ENCODE measurements at places on chromosomes 12 and 14.

DNA sequence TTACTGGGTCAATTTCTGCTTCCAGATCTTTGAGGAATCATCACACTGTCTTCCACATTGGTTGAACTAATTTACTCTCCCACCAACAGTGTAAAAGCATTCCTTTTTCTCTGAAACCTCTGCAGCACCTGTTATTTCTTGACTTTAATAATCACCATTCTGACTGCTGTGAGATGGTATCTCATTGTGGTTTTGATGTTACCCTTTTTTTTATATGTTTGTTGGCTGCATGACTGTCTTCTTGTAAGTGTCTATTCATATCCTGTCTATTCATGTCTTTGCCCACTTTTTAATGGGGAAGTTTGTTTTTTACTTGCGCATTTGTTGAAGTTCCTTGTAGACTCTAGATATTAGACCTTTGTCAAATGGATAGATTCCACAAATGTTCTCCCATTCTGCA, 324.9 kb downstream of the NAV3 start:
- no peak for DNase-seq

GRCh38 chr12:40701756-40702155, 9.5 kb downstream of the CNTN1 start:
- DNase-seq, result no peak

DNA sequence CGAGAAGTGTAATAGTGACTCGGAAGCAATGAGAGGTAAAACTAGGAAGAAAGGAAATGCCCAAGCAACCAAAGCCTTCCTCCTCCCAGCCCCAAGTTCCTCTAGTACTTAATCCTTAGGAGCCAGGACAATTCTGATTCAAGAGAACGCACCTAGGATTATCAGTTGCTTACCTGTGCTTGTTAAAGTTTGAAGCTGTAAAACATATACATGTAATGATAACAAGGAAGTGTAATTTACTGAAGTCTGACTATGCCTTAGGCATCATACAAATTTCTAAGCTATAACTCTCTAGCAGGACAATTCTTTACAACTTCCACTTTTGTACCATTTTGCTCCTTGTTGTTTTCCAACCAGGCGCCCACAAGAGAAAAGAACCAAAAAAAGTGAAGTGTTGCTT, 92.8 kb upstream of the OSBPL8 start:
- DNase-seq, result no peak

DNA sequence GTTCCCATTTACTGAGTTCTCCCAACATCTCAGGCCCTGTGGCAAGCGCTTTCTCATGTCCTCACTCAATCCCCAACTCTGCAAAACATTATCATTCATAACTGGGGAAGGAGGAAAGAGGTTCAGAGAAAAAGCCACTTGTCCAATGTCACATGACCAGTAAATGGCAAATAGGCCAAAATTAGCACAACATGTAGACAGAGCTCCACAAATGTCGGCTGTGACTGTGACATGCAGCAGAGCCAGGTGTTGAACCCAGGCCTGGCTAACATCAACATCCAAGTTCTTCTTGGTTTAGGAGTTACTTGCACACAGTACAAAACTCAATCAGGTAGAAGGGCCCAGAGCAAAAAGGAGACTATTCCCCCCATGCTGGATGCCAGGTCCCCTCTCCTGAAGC, 10.8 kb downstream of the KCTD10 start:
- peak; percentile 82 for DNase-seq

- peak; percentile 29 for DNase-seq
These were observed 16.7 kb upstream of the E2F7 start for GRCh38 chr12:77082021-77082420.

DNA sequence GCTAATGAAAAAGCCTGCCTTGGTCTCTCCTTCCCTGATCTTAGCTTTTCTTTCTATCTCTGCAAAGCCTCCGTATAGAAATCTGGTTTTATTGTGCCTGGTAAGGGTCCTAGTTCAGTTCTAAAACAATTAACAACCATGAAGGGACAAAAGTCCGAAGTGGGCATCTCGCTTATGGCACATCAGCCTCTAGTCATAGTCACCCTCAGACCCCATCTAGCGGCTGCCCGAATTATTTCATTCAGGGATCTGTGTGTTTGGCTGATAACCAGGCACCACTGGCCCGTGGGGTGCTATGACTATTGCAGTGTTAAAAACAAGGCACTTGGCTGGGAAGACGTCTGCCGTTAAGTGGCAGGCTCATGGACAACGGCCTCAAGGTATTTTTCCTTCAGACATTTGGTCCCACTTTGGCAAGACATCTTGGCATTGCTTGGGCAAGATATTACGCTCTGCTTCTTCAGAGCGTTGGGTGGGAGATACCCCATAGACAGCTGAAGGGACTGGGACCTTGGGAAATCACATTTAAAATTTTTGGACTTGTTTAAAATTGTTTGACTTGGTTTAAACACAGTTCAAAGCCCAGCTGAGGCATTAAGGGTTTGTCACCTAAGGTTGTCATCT, 87.1 kb downstream of the SINHCAF start:
- peak; percentile 89 for DNase-seq

GRCh38 chr14:74793506-74794155, 30.5 kb downstream of the YLPM1 start:
- DNase-seq, result no peak

GRCh38 chr14:61420326-61420725, 98.9 kb downstream of the PRKCH start:
- DNase-seq, result peak; percentile 89

GRCh38 chr12:129246630-129247029, 393.4 kb downstream of the GLT1D1 start:
- DNase-seq, result no peak

DNA sequence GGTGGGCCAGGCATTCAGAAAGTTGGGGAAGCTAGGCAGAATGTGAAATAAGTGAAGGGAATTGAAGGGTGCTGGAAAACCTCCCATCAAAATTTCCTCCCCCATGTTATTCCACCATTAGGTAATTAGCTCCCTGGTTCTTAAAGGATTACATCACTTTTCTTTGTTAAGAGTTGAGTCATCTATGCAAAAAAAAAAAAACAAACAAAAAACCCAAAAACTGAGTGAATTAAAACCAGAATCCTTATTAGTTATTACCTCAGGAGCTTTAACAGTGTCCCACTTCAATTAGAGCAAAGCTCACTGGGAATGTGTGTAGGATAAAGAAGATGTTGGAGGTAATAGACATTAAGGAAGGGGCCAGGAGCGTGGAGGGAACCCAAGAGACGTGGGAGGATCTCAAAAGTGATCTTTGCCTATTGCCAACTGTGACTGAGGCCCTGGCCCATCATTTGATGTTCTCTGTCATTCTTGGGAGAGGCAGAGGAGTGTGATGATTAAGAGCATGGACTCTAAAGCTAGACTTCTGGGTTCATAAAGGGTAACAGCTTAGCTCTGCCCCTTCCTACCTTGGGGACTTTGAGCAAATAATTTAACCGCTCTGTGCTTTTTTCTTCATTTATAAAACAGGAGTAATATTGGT, 364.7 kb downstream of the APAF1 start:
- no peak for DNase-seq

DNA sequence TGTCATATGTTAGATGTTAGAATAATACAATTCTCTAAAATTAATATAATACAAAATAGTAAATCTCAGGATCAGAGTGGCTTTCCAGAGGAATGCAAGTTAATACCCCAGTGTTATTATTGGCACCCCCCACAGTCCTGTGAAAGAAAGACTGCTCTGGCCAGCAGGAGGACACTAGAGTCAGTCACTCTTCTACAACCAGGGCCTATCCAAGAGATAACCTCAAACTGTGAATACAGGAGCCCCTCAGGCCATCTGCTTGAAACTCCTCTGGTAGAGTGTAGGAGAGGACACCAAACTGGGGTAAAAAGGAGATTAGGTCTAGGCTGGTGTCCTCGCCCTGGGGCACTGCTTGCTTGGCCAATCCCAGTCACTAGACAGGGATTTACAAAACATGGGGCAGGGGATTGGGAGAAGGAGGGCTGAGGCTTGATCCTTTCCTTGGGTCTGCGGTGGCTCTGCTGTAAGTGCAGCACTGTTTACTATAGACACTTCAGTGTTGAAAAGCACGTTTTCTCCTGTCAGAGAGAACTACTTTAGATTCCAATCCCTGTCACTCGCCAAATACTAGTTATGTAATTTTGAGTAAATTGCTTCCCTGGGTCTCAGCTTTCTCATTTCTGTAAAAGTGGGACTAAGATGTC, 44.5 kb upstream of the PTPRR start:
- DNase-seq, result peak; percentile 59

GRCh38 chr14:105899657-105900397, 373.4 kb downstream of the TMEM121 start:
- no peak for DNase-seq

GRCh38 chr14:80278293-80279023, 67.2 kb upstream of the DIO2 start:
- DNase-seq, result no peak

GRCh38 chr14:59631237-59631636, 54.6 kb upstream of the CCDC175 start:
- DNase-seq, result no peak

DNA sequence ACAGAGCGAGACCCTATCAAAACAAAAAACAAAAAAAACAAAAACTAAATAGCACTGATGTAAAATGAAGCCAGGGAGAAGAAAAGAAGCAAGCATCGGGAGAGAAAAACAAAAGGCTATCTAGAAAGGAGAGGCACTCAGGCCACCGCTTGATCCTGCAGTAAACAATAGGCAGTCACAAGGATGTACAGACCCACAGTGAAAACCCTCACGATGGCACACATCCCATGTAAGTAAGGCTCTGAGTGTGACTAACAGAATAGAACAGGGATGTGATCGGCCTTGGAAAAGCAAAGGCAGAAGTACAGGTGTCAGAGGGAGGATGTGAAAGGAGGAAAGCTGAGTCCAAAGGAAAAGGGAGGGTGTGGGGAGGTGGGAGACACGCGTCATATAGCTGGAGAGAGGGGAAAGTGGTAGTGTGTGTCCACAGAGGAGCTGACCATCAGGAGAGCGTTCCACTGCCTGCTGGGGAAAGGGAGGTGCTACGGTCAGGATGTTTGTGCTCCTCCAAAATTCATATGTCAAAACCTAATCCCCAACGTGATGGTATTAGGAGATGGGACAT, 31.5 kb downstream of the CAMKK2 start:
- DNase-seq, result no peak

GRCh38 chr14:37142835-37143401, 29.5 kb downstream of the SLC25A21 start:
- peak; percentile 83 for DNase-seq

GRCh38 chr14:71289536-71289935, 382.3 kb downstream of the PCNX1 start:
- peak; percentile 59 for DNase-seq

DNA sequence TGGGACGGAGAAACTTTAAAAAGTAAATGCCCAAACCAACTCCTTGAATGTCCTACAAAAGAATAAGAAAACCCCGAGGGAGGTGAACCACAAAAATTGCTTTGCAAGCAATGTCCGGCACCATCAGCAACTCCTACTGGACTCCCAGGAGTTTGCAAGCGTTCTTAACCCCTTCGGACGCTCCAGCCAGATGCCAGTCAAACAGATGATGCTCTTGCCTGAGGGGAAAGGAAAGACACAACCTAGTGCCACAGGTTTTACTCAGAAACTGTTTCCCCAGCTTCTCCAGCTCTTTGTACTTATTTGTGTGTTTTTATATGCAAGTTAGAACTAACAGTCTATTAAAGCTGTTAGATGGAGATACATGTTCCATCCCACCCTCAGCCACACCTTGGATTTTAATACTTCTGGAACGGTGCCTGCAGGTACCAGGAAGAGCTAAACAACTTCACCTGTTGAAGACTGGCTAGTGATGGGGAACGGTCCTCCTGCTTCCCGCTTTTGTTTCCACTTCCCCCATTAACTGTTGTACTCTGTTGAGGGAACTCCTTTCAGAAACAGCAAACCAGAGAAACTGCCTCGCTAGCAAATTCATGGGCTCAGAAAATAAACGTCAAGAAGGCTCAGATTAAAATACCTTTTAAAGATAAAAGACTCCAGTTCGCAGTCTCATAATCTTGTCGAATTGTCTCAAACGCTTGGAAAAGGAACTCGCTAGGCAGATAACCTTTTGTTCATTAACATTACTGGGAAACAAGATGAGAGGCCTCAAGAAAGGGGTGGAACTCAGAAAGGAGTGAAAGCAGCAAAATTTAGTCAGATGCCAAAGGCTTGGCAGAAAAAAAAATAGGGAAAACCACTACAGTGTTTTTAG, 1.1 kb upstream of the FERMT2 start:
- DNase-seq, result peak; percentile 90

GRCh38 chr12:87039536-87039935, 783.3 kb upstream of the MGAT4C start:
- DNase-seq, result no peak

- DNase-seq, result no peak
These were observed 36.5 kb upstream of the OVCH1 start for GRCh38 chr12:29533815-29534489.

- peak; percentile 92 for DNase-seq
These were observed 589.3 kb upstream of the TMEM132C start for GRCh38 chr12:127677537-127678131.

DNA sequence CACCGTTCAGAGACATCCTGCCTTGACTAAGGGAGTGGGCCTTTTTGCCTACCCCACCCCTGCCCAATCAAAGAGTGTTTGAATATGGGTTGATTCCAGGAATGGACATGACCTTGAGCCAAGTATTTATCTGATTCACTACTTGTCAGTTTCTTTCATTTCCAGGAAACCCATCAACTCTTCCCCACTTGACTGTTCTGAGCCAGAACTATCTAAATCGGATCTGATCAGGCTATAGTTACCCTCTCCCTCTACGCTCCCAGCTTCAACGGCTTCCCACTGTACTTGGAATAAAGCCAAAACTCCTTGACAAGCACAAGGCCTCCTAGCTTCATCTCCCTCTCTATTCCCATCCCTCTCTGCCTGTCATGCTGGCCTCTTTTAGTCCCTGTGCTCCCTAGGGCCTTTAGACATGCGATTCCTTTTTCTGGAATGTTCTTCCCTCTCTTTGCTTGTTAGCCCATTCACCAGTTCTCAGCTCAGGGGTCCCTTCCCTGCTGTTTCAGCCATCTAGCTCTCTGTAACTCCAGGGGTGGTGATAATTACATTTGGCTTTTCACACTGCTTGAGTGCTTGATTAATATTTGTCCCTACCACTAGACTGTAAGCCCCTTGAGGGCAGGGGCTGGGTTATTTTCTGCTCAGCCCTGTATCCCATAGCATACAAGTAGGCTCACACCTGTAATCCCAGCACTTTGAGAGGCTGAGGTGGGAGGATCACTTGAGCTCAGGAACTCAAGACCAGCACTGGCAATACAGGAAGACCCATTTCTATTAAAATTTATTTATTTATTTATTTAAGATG, 5.5 kb upstream of the ITPK1 start:
- no peak for DNase-seq
